Activated T-helper 1 cell treated with Interleukin-2 at 50 U/mL for 16 hours (primary cell): ENCODE measurements at places on chromosomes 13 and 19.

GRCh38 chr13:114031631-114032030 is 57.8 kb upstream of the C13orf46 start:
- DNase-seq, result no peak

DNA sequence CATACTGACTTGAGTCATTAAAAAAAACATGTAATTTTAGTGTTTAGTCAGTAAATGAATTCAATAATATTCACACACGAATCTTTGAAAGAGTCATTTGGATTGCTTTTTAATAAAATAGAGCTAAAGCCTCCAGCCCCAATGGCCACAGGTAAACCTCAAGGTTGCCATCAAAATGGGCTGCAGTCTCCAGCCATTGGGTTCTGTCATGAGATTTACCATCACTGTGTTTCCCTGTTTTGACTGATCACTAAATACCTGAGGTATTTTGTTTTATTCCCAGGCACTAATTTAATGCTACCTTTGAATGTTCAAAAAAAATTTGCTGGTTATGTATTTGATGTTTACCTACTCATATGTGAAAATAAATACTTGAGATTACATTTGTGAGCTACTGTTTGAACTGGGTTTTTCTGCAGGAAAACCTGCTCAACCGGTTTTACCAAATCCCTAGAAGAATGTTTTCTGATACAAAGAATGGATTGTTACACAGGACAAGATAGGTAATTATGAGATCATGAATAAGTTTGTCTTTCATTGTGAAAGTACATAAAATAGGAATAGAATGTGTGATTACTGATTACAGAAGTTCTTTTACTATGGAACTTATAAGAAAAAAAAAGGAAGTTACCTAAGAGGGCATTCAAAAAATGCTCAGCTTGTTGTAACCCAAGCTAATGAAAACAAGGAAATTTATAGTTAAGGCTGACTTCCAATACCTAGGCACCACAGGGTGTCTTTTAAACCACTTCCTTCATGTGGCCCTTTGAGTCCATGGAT is 391.3 kb downstream of the EFNB2 start:
- DNase-seq, result no peak

GRCh38 chr13:27264648-27265047 is 6.0 kb upstream of the RASL11A start:
- DNase-seq, result no peak

GRCh38 chr13:83796364-83796763 is 85.9 kb downstream of the SLITRK1 start:
- no peak for DNase-seq

DNA sequence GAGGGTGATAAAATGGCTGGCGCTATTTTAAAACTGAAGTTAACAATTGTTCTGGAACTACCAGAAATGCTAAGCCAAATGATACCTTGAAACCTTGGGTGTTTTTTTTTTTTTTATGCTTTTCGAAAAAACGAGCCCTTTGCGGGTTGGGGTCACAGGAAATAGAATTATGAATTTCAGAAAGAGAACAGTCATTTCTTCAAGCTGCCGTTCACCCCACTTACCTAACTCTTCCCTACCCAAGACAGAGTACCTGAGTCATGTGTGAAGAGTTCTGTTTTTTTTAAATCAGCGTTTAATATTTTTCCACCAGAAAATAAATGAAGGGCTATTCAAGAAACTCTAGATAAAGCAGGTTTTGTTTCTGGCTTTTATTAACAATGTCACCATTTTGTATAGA is 35.3 kb downstream of the KLF2 start:
- no peak for DNase-seq

- no peak for DNase-seq
These were observed 13.5 kb upstream of the GPC5 start for GRCh38 chr13:91384896-91385295.

DNA sequence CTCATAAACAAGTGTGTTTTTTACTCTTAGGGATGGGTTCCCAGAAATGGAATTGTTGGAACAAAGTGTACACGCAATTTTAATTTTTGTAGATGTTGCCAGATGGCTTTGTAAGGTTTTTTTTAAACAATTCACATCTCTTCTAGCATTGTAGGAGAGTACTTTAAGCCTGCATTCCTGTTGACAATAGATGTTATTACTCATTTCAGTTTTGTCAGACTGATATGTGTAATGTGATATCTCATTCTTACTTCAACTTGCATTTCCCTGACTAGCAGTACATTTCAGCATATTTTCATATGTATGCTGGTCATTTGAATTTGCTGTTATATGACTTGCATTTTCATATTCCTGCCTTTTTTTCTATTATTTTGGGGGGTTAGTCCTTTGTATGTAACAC is 186.6 kb upstream of the SLITRK6 start:
- no peak for DNase-seq

GRCh38 chr13:53068585-53069520 is 40.2 kb downstream of the OLFM4 start:
- no peak for DNase-seq

DNA sequence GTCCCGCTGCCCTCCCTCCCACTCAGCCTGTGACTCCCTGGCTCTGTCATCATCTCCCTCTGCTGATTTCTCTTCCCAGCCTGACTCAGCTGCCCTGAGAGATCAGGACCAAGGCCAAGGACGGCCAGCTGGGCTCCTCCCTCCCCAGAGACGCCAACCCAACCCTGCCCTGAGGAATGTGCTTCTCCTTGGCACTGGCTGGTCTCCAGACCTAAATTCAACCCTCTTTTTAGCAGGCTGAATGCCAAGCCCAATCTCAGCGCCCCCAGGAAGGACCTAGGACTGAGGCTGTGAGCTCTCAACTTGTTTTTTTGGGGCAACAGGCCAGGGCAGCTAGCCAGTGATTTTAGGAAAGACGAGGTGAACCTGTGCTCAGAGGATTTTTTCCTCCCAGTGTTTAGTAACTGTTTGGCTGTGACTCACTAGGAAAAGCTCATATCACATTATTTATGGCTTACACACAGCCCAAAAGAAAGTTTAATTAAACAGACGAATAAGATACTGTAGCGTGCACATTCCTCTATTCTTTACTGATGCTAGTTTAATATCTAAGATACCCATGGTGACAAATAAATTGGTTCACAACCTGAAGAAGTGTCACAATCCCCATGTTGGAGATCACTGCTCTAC is 7.4 kb upstream of the IGFL1 start:
- DNase-seq, result no peak

- no peak for DNase-seq
These were observed 76.5 kb downstream of the FGF14 start for GRCh38 chr13:102325321-102325720.

GRCh38 chr13:51063909-51064308 is 47.2 kb downstream of the C13orf42 start:
- no peak for DNase-seq

DNA sequence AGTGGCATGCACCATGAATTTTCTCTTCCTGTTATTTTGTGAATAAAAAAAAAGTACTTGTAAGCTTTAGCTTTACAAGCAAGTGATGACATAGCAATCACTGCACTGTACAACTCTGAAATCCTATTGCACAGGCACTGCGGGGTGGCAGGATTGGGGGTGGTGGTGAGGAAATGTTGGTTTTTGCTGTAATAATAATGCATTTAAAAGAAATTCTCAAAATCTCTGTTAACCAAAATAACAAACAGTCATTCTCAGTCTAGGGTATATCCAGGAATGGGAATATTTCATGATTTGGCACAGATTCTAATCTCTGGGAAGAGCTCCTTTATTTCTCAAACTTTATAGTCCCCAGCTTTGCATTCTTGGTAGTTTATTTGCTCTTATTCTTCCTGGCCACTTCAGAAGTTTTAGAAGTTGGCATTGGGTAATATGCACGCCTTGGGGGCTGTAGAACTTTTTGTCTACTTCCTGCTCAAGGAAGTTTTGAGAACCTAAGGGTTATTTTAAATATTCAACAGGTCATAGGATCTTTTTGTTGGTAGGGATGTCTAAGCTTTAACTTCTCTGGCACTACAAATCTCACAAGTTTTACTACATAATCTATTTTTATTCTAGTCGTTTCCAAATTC is 353.0 kb upstream of the KLF12 start:
- DNase-seq, result no peak

DNA sequence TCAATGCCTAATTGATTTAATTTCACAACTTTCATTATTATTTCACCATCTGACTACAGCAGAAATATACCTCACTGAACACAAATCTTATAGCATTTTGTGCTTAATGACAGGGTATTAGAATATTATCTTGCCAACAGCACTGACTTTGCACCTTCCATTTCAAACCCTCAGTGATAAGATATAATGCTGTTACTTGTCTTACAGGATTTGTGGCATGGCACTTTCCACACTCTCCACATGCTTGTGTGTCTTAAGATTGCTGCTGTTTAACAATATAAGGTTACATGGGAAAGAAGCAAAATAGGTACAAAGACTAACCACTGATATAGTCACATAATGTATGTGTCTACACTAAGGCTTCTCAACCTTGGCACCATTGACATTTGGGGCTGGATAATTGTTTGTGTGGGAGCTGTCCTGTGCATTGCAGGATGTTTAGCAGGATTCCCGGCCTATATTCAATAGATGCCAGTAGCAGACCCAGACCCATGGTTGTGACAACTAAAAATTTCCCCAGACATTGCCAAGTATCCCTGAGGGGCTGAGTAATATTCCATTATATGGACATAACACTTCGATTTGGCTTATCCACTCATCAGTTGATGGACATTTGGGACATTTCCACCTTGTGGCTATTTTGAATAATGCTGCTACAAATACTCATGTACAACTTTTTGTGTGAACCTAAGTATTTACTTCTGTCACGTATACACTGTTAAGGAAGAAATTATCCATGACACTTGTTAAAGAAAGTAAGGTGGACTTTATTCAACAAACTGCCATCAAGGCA is 5.7 kb upstream of the DIAPH3 start:
- no peak for DNase-seq
